Activated CD4-positive, alpha-beta T cell treated with anti-CD3 and anti-CD28 coated beads for 1 hour (primary cell): ENCODE measurements at places on chromosomes 5 and 9.

- no peak for DNase-seq
These were observed 194.8 kb downstream of the FBXL7 start for GRCh38 chr5:15694696-15695214.

- no peak for DNase-seq
These were observed 1035.3 kb downstream of the CDH12 start for GRCh38 chr5:21817668-21818369.

GRCh38 chr5:123474228-123474627 lies 37.7 kb upstream of the CSNK1G3 start:
- no peak for DNase-seq

GRCh38 chr5:16615741-16616535 lies 859 bp downstream of the RETREG1 start:
- DNase-seq: no peak

DNA sequence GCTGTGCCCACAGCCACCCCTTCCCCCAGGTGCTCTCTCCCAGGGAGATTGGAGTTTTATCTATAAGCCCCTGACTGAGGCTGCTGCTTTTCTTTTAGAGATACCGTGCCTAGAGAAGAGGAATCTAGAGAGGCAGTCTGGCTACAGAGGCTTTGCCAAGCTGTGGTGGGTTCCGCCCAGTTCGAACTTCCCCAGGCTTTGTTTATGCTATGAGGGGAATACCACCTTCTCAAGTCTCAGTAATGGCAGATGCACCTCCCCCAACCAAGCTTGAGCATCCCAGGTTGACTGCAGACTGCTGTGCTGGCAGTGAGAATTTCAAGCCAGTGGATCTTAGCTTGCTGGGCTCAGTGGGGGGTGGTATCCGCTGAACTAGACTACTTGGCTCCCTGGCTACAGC lies 157.4 kb downstream of the CAAP1 start:
- DNase-seq: no peak

DNA sequence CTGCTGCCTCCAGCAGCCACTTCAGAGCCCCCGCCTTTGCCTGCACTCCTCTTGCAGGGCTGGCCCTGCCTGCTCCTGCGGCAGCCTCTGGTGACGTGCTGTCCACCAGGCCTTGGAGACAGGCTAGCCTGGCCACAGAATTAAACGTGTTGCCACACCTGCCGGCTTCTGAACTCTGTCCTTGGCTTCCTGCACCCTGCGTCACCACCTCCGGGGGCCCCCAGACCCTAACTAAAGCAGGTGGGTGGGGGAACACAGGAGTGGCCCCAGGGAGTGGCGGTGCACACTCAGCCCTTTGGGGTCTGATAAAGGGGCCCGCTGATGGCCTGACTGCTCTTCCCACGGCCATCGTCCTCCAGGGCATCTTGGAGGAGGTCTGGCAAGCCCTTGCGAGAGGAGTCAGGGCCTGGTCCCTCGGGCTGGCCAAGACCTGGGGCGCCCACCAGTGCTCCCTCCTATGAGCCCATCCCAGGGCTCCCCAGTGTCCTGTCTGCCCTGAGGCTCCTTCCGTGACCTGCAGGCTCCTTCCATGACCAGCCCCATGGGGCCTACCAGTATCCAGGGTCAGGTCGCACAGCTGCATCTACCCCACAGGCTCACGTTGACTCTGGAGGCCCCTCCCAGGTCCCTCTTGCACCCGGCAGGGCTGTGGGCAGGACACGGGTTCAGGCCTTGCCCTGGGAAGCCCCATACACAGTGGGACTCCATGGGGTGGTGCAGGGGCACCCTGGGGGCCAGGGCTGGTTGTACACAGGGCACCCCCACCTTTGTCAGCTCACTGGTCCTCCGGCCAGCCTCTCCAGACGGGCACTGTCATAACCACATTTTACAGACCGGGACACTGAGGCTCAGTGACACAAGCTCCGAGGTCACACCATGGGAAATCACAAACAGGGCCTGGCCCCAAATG lies 1.0 kb upstream of the MAMDC4 start:
- no peak for DNase-seq

- DNase-seq: no peak
These were observed 97.1 kb downstream of the SLC44A1 start for GRCh38 chr9:105341434-105342146.

DNA sequence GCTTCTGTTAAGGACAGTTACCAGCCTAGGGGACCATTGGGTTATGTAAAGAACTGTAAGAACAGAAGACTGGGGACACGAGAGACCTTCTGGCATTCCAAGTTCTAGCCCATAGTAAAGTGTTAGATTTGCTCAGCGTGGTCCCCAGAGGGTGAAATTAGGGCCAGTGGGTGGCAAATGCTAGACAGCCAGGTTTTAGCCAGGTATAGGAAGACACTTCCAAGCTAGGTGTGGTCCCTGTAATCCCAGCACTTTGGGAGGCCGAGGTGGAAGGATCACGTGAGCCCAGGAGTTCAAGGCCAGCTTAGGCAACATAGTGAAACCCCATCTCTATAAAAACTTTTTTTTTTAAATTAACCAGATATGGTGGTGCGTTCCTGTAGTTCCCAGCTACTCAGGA lies 34.3 kb downstream of the ATPSCKMT start:
- no peak for DNase-seq

- no peak for DNase-seq
These were observed 170.4 kb upstream of the RAI14 start for GRCh38 chr5:34485768-34486030.

GRCh38 chr5:132629230-132629944 lies 28.6 kb upstream of the IL13 start:
- DNase-seq: no peak

GRCh38 chr5:77981820-77982219 lies 205.7 kb upstream of the TBCA start:
- DNase-seq: no peak

- no peak for DNase-seq
These were observed 91.3 kb upstream of the RASEF start for GRCh38 chr9:83154087-83154736.

DNA sequence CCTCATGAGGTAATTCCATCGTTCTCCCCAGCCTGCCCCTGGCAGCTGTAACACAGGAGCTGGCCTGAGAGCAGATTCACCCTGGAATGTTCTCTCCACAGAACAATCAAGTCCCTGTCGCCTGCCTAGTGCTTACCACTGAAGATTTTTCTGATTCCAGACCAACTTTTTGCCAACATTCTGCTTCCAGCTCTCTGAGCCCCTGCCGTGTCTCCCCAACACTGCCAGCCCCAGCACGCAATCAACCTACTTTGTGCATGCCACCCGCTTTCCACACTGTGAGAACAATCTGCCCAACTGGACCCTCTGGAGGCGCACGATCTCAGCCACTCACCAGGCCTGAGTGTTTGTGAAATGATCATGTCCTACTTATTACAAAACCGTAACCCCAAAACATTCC lies 62.6 kb downstream of the PSMB7 start:
- no peak for DNase-seq

DNA sequence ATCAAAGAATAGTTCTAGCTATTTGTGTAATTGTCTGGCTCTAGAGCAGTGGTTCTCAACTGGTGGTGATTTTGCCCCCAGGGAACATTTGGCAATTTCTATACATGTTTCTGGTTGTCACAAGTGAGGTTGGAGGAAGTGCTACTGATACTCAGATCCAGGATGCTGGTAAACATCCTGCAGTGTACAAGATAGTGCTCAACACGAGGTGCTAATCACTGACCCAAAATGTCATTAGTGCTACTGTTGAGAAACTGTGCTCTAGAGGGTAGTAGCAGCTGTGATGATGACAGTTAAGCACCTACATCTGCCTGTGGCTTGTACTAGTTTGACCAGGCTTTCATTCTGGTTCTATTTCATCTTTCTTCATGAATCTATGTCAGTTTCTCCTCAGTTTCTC lies 22.1 kb downstream of the LRRC19 start:
- no peak for DNase-seq

GRCh38 chr5:76652809-76653414 lies 29.7 kb upstream of the F2RL2 start:
- no peak for DNase-seq

GRCh38 chr9:112647596-112647995 lies 70.3 kb downstream of the INIP start:
- DNase-seq: no peak

DNA sequence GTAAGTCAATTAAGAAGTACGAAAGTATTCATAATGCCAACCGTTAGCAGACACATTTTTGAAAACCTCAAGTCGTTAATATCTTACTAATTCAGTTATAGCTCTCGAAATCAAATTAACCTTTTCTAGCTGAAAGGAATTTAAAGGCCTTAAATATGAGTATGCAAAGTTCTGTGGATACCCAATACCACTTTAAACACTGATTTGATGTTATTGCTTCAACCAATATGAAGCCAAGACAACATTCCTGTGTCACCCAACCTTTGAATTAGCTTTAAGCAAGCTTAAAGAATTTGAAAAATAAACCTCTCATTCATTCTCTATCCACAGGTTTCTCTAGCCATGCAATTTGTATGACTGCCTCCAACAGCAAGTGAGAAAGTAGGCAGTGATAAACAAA lies 204.5 kb downstream of the MCTP1 start:
- no peak for DNase-seq

DNA sequence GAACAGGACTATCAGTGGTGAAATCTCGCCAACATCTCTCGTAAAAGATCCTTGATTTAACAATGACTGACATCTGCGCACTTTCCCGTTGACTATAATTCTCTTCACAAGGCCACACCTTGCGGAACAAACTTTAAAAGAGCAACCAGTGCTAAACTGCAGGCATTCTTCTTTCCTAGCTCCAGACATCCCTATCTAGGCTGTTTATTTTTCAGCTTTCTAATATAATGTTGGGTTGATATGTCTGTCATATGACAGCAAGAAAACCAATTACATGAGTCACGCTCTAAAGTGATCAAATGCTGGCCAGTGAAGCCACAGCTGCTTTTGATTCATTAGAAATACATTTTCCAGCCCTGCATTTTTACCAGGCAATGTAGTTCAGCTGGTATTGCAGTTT lies 162.5 kb downstream of the ELAVL2 start:
- no peak for DNase-seq

DNA sequence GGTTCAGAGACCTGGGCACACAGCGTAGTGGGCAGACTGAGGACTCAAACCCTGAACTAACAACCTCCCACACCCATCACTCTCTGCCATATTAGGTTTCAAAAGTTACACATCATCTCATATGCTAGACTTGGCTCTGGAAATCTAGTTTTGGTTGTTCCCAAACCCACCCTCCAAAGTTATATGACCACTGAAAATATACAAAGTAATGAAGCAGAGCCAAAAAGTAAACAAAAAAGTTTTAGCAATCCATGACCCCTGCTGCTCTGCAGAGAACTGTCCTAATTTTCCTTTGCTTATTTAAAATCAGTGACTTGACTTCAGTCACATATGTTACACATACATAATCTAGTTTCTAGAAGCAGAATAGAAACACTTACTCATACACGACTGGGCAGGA lies 155.6 kb upstream of the TAS2R1 start:
- no peak for DNase-seq
